NCI-H146 (cell line): ENCODE measurements at places on chromosomes 2 and 18.
A peak's percentile ranks its signal among the peaks of the same experiment; 100 is the strongest.

GRCh38 chr2:23599667-23600066, 214.7 kb downstream of the KLHL29 start:
- peak; percentile 90 for DNase-seq

- DNase-seq = no peak
These were observed 94.2 kb upstream of the FZD7 start for GRCh38 chr2:201939453-201939941.

DNA sequence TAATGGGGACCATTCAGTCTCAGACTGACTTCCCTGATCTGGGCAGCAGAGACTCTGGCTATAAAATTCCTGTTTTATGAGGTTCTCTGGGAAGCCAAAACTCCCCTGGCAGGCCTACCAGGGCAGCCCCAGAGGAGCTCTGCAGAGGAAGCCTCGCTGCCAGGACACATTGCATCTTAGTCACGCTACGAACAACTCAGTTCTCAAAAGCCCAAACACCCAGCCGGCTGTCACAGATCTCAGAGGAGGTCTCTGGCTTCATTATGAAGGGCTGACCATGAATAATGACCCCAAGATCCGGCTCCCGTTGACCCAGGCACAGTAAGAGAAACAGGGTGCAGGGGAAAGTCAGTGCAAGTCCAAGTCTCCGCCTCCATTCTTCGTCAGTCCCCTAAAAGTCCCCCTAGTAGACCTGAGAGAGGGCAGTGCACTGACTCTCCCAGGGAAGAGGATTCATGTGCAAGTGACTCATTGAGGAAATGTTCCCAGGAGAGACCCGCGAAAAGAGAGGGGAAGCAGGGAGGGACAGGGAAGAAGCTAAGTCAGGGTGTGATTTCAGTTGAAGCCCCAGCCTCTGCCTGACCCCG, 212.3 kb downstream of the CYP26B1 start:
- DNase-seq = no peak

- no peak for DNase-seq
These were observed 110.6 kb downstream of the TRABD2A start for GRCh38 chr2:84770280-84770679.

GRCh38 chr2:184336688-184337087, 261.6 kb upstream of the ZNF804A start:
- no peak for DNase-seq
